ENCODE measurements at places on chromosomes 2 and 18.

DNA sequence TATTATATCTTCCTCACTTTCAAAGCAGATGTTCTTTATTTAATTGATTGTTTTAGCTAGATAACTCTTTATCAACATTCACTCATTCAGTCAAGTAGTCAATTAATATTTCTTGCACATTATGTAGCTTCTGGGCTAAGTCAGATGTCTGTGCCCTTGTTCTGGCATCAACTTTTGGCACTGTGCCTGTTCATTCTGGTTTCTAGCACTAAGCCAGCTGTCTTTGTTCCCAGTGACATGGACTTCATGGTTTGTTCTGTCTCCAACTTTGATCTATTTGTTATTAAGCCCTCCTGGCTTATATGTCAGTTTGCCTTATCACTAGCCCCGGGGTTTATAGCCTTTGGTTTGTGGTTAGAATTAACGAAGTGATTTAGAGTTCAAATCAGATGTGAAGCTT is 247.9 kb upstream of the SYT4 start:
- no peak for DNase-seq

DNA sequence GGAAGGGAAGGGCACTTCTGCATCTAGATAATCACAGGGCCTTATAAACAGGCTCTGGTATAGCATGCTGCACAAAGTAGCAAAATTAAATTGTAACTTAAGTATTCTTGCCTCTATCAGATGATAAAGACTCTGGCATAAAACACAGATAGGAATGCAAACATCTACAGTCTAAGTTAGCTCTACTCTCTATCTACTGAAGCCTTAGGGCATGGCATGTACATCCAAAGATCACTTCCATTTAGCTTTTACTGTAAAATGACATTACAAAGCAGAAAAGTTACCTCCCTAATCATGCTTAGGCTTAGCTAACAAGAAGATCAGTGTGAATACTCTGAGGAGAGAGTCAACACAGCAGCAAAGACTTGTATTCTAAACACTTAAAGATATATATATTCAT is 90.7 kb downstream of the NOL10 start:
- DNase-seq = no peak

GRCh38 chr2:196383799-196384198 is 212.4 kb upstream of the STK17B start:
- DNase-seq = no peak

DNA sequence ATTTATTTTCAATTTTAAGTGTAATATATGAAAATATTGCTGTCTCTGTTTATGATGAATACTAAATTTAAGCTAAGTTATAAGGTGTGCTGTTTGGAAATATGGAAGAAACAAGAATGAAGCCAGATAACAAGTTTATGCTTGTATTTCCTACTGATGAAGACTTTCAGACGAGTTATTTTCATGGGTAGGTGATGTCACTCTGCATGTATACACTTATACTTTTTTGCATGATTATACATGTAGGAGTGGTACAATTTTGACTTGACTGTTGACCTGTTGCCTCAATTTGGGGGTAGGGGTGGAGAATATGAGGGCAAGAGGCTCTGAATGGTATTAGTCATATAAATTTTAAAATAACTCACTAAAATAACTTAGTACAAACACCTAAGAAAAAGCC is 133.7 kb downstream of the HAUS1 start:
- no peak for DNase-seq

DNA sequence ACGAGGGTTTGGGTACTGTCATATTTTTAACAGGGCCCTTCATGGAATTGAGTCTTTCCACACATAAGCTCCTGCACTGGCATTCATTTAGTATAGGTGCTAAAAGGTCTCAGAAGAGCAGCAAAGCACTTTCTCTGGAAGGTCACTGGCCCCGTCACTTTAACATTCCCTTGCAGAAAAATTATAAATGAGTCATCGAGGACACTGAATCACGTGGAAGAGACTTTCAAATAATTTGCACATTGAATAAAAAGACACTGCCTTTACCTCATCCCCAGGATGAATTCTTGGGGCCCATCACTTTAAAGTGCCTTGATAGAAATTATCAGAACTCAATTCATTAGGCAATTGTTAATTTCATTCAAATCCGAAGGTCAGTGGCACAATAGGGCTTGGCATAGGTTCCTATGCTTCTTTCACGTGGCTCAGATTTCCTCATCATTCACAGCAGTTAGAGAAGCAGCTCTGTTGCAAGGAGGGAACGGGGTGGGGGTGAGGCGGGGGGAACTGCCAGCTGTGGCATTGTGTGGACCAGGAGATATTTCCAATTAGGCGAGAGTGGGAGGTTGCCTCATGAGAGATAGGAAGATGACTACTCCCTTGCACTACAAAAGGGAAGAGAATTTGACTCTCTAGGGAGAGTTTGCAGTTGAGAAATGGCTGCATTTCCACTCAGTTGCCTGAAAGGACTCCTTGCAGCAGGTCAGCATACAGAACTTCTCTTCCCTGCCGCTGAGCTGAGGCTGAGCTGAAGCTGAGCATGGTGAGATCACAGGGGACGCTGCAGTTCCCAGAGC is 86.3 kb upstream of the NPAS2 start:
- no peak for DNase-seq

DNA sequence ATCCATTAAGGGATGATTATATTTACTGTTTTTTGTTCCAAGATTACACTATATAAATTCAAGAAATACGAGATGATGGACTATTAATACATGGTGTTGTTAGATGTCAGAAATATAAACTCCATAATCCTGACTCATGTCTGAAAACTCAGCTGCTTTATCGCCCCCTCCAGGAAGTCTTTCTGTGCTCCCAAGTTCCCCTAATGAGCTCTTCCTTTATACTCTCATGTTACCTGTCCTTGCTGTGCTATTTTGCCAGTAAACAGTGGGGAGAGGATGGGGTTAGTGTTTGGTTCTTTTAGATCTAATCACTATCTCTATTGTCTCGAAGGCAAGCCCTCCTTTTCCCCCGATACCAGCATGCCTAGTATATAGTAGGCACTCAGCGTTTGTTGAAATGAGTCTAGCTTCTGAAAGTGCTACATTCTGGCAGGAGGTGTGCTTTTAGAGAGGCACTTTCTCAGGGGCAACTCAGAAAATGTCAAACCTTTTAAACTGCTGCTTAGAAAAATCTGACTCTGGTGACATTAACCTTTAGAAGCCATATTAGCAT is 21.4 kb upstream of the BARD1 start:
- peak; percentile 11 for DNase-seq

Measured in NCI-H2081 (cell line).